ENCODE measurements at places on chromosomes 5 and 9.
A peak's percentile ranks its signal among the peaks of the same experiment; 100 is the strongest.

DNA sequence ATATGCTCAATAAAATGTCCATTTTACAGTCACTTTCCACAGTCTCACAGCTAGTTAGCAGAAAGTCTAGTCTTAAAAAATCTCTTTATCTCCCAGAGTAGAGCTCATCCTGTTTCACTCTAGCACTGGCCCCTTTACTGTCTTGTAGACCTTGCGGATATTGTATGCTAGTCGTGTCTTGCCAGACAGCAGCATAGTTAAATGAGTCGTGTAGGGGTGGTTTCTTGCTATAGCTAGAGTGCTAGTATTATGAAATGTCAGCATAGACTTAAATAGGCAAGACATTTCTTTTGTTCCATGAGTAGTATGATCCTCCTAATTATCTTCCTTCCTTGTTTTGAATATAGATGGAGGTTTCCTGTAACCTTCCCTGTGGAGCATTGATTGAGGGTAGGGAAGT lies 77.4 kb downstream of the C7 start:
- no peak for DNase-seq

GRCh38 chr9:98521141-98521540 lies 187.6 kb downstream of the GABBR2 start:
- no peak for DNase-seq

DNA sequence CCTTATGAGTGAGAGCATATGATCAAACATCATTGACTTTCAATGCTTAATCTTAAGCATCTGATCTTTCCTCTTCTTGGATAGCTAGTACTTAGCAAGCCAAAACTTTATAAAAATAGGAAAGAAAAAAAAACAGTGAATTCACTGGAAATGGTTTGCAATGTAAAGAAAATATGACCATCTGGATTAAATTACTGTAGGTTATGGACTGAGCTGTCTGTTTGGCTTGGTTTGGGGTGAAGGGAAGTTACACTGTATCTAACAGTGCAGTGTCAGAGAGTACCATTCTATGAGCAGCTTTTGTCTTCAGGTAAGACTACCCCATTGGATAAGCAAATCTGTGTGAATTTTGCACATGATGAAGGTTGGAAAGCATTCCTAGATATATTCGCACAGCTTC lies 151.4 kb downstream of the TLE1 start:
- no peak for DNase-seq

GRCh38 chr9:78273761-78274160 lies 23.2 kb upstream of the PSAT1 start:
- no peak for DNase-seq

GRCh38 chr5:91928754-91929521 lies 545.8 kb upstream of the ARRDC3 start:
- DNase-seq: no peak

- no peak for DNase-seq
Measured at GRCh38 chr5:19531374-19531952, 456.5 kb downstream of the CDH18 start.

GRCh38 chr9:126309427-126310189 lies 17.0 kb upstream of the MVB12B start:
- no peak for DNase-seq

GRCh38 chr9:97940741-97941140 lies 2.8 kb upstream of the HEMGN start:
- DNase-seq: no peak

- no peak for DNase-seq
Measured at GRCh38 chr5:13945271-13945670, 783 bp upstream of the DNAH5 start.

DNA sequence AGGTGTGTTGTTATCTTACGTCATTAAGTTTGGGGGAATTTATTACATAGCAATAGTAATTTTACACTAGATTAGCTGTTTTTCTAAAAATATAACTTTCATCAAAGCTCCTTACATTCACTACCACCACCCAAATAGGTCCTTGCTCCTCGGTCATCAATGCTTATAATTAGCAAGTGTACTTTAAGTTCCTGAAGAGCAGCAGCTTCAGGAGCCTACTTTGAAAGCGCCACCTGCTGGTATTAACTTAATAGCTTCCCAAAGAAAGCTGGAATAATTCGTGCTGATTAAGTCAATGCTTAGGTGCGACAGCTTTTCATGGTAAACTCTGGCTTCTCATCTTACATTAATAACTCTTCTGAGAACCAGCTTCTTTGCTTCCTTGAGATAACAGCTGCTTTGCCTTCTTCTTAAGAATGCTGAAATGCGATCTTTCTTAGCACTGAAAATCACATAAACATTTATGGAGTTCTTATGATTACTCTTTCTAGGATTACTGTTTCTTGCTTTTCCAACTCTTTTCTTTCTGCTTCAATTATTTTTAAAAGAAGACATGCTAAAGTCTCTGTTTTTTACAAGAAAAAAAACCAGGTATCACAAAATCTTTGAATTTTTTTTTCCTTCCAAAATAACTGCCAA lies 10.0 kb upstream of the C5 start:
- peak; percentile 58 for DNase-seq

All from CD14-positive monocyte (primary cell).